Activated naive CD8-positive, alpha-beta T cell treated with anti-CD3 and anti-CD28 coated beads, Interleukin-2, amount 10 ng/mL, durations not matched to agents 7 days and 5 days (primary cell): ENCODE measurements at places on chromosomes 5 and 9. TPM values are rescaled to one million over a fixed set of nuclear protein-coding genes. Genes with fewer than 3 reads are reported as not detected.
A peak's percentile ranks its signal among the peaks of the same experiment; 100 is the strongest.

The CFAP77 gene
- not detected for total RNA-seq

DNA sequence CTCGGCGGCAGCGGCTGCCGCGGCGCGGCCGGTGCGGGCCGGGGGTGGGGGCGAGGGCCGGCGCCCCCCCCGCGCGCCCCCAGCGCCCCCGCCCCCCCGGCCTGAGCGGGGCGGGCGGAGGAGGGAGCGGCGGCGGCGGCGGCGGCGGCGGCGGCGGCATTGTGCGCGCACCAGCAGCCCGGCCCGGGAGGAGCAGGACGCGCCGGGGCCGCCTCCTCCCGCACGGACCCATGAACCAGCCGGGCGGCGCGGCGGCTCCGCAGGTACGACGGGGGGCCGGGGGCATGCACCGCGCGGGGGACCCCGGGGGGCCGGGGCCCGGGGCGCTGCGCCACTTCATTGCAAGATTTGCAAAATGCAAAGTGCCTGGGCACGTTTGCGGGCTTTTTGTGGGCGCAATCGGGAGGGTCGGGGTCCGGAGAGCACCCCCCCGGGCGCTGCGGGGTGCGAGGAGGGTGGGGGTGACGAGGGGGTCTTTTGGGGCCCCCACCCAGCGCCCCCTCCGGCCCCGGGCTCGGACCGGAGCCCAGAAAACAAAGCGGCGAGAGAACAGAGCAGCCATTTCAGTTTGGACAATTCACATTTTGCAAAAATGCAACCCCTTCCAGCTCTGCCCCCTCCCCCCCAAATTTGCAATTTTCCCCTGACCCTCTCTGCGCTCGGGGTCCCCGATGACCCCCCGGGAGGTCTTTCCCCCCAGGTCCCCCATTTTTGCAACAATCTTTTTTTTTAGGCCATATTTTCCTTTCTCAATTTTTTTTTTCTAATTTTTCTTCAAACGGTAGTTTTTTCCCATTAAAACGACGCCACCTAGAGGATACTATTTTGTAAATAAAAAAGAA, at the start of gene ZNF618:
Gene ZNF618, plus strand, starts transcription at position 159 of the 842 bp plus-strand sequence. Its CDS starts 72 bp downstream, at position 231.
- H3K27ac ChIP-seq = no peak within 1 kb of the TSS
- H3K4me1 ChIP-seq = peaks cover 5% of the 10 kb centered on the region
- DNase-seq = peak; percentile 61
- peaks cover 36% of the 10 kb centered on the region for H3K27me3 ChIP-seq

DNA sequence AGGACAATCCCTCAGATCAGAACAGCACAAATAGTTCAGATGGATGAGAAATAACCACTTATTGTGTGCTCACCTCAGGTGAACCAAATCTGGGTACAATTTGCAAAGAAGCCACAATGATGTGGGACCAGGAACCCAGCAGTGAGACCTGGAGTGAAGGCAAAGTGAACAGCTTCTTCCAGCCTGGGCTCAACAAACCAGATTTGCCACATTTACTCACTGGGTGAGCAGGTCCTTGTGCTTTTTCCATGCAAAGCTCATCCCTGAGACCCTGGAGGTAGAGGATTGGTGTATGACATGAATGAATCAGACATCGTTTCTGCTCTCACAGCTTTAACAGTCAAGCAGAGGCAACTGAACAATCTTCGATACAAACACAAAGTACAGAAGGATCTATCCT, 29.1 kb upstream of the GRIA1 start:
- no peak overlapping the region for H3K27ac ChIP-seq
- no peak for DNase-seq
- no peak overlapping the region for H3K4me3 ChIP-seq
- no peaks in the 10 kb centered on the region for H3K27me3 ChIP-seq

DNA sequence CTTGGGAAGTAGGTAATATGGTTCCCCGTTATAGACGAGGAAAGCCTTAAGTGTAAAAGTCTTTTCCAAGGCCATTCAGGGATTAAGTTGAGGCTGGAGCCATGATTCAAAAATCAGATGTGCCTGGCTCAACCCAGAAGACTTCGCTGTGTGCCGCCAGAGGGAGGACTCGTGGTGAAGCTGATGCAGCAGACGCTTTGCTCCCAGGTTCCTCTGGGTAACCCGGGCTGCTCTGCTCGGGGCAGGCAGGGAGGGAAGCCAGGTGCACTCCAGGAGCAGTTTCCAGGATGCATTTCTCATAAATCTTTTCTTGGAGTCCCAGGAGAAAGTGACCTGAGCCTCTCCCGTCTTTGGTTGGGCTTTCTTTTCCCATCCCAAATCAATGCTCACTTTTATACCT, 62.9 kb upstream of the ICE1 start:
- H3K36me3 ChIP-seq = no peaks in the 10 kb centered on the region
- no peak for DNase-seq
- no peak overlapping the region for H3K4me3 ChIP-seq
- H3K27me3 ChIP-seq = no peaks in the 10 kb centered on the region
- no peaks in the 10 kb centered on the region for H3K4me1 ChIP-seq
- no peak overlapping the region for H3K27ac ChIP-seq

The PPIC gene
- total RNA-seq = not detected

The PHF2 gene
- 29.5 TPM for total RNA-seq
